ENCODE measurements at places on chromosomes 4 and X.

- DNase-seq = no peak
Measured at GRCh38 chrX:41670112-41670511, 18.7 kb upstream of the GPR34 start.

DNA sequence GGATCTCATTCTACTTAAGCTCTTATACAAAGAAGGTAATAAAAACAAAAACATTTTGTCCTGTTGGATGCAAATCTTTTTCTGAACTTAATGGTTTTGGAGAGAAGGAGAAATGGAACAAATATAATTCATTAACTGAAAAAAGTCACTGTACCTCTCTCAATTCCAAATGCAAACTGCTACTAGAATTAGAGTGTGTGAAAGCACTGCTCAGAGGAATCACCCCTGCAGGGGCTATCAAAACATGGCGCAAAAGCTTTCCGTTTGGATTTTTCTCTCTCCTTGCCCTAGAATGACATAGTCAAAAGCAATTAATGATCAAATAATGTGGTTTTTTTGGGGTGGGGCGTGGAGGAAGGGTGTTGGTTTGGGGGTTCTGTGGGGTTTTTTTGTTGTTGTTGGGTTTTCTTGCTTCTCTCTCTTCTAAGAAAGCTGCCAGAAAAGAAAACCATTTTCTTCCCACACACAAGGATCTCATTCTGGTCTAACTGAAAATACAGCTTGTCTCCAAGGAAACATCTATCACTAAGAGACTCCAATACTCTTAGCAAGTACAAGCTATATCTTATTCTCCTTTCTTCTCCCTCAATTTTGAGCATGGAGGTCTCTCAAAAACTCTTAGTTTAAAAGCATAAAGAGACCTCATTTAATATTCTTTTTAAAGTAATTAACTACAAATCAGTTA is 41.6 kb downstream of the USP46 start:
- no peak for DNase-seq

DNA sequence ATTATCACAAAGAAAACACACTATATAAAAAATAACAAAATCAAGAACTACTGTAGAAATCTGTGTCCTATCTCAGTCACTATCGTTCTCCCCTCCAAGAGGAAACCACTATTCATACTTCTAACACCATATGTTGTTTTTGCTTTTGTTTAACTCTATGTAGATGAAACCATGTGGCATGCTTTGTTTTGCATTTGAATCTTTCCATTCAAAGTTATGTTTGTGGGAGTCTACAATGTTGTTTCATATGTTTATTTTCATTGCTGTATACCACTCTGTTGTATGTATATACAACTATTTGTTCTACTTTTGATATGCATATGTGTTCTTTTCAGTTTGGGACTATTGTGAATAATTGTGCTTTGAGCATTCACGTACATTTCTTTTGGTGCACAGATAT is 116.1 kb downstream of the PABPC4L start:
- DNase-seq = no peak

DNA sequence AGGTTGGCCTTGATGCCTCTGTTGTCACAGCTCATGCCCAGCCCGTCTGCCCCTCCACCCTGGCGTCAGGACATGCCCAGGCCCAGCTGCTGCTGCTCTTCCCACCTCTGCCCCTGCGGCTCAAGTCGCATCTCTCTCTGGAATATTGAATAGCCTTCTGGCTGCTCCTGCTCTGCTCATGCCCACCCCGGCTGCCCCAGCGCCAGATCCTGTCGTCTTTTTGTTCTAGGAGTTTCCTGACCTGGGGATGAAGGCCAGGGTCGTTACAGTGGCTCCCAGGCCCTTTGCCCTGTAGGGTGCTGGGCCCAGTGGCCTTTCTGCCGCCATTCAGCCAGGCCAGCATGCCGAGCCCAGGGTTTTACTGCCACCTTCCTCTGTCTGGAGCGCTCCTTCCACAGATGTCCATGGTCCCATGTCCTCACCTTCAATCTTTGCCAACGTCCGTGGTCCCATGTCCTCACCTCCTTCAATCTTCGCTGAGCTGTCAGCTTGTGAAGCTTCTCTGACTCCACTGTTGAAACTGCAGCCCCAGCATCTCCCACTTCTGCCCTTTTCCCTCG is 9.7 kb downstream of the MAEA start:
- no peak for DNase-seq

DNA sequence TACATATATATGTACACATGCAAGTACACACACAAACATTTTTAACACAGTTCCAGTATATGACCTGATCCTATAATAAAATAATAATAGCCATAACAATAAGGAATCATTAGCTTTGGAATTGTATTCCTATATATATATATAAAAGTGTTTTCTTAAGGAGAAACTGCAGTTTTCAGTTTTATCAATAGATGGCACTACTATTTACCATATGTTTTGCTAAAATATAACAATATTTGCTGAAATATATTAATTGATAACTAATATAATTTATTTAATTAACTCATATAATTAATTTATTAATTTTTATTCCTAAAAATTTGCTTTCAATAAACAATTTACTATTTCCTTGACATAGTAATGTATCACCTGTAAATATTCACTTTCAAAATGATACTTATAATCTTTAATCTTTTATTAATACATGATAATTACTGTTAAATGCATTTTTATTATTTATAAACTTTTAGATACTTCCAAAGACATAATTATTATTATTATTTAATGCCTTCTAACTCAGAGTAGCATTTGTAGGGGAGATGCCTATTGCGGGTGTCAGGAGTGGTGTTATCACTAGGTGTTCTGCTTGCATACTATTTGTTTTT is 599.5 kb downstream of the FSTL5 start:
- DNase-seq = no peak
